ENCODE measurements at places on chromosomes 1 and 21.

DNA sequence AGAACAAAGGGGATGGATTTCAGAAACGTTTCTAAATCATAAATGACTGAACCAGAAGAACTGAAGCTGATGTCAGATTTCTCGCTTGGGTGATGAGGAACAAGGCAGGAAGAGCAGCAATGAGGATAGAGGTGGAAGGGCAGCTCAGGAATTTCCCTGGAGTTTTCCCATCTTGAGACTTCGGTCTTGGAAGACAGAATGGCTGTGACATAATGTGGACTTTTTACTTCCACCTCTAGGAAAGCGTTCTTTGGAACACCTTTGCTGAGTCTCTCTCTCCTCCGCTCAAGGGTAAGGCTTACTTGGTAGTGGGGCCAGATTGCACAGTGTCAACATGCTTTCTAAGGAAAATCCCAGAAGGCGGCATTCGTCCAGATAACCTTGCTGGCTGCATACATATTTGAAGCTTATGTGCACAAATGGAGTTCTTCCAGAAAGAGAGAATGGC, 36.6 kb downstream of the DEGS1 start:
- DNase-seq, result no peak

GRCh38 chr1:234067581-234068337, 163.3 kb downstream of the SLC35F3 start:
- no peak for DNase-seq

- DNase-seq, result peak; percentile 33
Measured at GRCh38 chr1:33735624-33736023, 128.3 kb upstream of the HMGB4 start.

DNA sequence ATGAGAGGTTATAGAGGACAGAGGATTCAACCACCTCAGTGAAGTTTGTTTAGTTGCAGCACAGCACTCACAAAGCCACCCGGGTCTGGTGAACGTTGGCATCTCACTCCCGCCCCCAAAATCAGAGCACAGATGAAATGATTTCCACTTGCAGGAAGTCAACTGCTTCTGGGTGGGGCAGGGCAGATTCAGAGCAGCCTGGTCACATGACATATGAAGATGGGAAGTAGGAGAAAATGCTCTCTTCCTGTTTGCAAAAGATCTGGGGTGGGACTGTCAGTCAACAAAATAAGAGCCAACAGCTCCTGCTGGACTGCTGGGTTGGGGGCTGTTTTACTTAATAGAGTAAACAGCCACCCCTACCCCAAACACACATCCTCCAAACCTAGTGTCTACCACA, 43.2 kb downstream of the LRRC71 start:
- DNase-seq, result no peak

GRCh38 chr1:27638805-27639204, 3.8 kb upstream of the FGR start:
- no peak for DNase-seq

- DNase-seq, result no peak
Measured at GRCh38 chr1:200226969-200227303, 182.9 kb downstream of the ZNF281 start.

- no peak for DNase-seq
Measured at GRCh38 chr1:37793773-37794371, at the start of gene MANEAL. Gene MANEAL, plus strand, starts transcription at chr1:37793847. Its CDS starts 336 bp downstream, at chr1:37794183.

GRCh38 chr1:199264911-199265310, 626.1 kb downstream of the PTPRC start:
- no peak for DNase-seq

GRCh38 chr1:40710581-40711315, 19.2 kb downstream of the NFYC start:
- DNase-seq, result no peak

GRCh38 chr1:8663915-8664329, 153.5 kb downstream of the RERE start:
- DNase-seq, result no peak

- no peak for DNase-seq
Measured at GRCh38 chr21:33751120-33751519, 108.8 kb downstream of the ITSN1 start.

DNA sequence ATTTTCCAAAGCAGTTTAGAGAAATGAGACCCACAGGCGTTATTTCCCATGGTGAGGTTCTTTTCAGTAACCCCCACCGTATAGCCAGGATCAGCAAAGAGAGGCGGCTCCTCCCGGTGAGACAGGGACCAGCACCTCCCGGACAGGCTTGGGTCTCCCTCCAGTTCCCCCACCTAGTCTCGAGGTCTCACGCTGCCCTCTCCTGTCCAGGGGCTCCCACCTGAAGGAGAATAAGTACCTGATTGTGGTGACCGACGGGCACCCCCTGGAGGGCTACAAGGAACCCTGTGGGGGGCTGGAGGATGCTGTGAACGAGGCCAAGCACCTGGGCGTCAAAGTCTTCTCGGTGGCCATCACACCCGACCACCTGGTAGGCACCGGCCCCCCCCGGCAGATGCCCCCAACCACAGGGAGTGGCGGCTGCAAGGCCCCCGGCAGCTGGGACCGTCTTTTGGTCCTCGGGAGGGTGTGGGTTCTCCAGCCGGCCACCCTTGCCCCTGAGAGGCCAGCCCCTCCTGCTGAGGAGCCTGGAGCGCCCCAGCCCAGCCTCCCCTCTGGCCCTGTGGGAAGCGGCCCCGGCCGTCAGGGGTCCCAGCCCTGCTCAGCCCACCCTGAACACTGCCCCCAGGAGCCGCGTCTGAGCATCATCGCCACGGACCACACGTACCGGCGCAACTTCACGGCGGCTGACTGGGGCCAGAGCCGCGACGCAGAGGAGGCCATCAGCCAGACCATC, 4.9 kb downstream of the COL6A1 start:
- no peak for DNase-seq

DNA sequence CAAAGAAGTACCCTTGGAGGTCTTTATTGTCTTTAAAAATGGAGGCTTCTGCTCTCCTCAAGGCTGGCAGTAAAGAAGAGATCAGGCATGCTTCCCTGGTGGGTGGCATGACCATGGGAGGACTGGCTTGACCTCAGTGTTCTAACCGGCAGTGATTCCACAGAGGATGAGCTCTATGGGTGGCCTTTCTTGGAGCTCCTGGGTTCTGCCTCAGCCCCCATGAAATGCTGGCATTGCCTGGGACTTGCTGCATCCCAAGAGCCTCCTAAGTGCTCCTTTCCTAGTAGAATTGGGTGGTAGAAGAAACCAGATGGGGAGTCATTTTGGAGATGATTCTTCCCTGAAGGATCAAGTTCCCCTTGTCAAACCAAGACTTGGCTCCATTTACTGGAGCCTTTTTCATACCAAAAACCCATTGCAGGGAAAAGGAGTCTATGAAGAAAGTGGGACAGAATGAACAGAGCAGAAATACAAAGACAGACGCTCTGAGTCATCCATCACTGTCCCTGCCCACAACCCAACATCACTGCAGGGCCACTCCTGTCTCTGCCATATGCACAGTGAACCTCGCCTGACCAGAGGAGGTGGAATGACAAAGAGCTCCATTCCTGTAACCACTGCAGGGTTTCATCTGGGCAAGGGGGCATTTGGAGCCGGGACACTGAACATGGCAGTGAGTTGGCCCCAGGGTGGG, 42.4 kb downstream of the RIMS3 start:
- no peak for DNase-seq

GRCh38 chr1:169460191-169460833, 25.4 kb downstream of the SLC19A2 start:
- DNase-seq, result no peak

DNA sequence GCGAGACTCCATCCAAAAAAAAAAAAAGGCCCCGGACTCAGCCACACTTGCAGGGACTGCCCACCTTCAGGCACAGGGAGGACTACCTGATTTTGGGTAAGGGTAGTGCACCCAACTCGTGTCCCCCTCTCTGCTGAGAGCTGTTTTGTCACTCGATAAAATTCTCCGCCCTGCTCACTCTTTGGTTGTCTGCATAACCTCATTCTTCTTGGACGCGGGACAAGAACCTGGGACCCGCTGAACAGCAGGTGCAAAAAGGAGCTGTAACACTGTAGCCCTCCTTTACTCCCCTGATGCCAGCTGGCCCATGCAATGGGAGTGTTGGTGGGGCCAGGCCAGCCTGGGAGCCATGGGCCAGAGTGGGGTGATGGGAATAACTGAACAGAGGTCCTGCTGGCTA, 10.6 kb downstream of the S100B start:
- DNase-seq, result no peak

- no peak for DNase-seq
Measured at GRCh38 chr1:201149400-201149799, 4.9 kb downstream of the TMEM9 start.

DNA sequence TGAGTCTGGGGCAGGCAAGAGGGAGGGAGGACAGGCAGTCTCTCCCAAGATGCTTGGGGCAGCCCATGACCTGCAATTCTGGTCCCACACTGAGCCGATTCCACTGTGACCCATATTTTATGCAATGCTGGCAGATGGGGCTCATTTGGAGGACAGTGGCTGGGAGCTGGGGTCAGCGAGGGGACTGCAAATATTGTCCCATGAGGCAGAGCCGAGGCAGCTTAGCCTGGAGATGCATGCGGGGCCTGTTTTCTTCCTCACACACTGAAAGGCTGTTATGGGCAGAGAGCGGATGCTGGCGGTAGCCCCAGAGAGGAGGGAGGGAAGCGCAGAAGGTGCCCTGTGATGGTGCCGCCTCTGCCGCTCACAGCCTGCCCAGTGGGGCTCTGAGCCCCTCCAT, 128.5 kb upstream of the POU3F1 start:
- no peak for DNase-seq

DNA sequence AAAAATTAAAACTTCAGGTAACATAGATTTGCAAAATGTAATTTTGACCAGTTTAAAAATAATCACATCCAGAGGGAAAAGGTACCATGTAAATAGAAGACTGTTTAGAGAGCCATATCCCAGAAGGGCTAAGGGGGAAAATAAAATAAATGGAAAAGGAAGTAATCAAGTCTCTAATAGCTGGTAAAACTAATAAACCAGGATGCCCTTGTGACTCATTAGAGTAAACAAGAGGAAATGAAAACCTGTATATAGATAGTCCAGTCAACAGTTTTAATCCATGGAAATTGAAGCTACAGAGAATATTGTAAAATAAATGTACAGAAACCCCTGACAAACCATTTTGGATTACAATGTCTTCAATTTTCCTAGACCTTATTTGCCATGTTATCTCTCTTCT, 698.0 kb upstream of the RGS18 start:
- no peak for DNase-seq

- no peak for DNase-seq
Measured at GRCh38 chr1:107515702-107516101, 374.9 kb downstream of the NTNG1 start.

DNA sequence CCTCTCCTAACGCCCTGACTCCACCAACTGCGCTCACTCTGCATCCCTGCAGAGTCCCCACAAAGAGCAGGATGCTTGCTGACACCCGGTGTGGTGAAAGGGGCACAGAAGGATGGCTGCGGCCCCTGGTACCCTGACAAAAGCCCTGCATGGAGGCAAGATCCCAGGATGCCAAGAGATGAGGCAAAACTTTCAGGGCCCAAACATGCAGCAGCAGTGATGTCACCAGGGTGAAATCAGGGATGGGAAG, 36.6 kb downstream of the SLC9A1 start:
- no peak for DNase-seq

DNA sequence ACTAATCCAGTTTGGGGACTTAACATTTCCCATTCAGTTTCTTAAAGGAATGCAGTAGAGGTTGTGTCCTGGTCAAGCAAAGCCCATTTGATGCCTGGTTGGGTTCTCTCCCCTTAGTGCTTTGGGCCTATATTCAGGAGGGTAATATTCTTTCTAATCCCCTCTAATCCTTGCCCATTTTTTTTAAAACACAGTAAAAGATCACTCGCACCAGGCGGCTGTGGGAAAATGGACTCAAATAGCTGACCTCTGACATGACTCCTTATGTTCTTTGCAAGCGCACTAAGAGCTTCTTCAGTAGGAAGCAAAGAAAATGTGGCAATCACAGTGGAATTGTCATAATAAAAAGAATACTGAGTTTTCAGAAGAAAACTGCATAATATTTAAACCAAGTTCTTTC, 49.9 kb downstream of the WNT2B start:
- no peak for DNase-seq

- no peak for DNase-seq
Measured at GRCh38 chr1:217462666-217463065, 168.2 kb downstream of the GPATCH2 start.

GRCh38 chr1:113991467-113991997, 12.3 kb downstream of the OLFML3 start:
- no peak for DNase-seq

- no peak for DNase-seq
Measured at GRCh38 chr1:21647431-21648351, 21.5 kb downstream of the RAP1GAP start.

DNA sequence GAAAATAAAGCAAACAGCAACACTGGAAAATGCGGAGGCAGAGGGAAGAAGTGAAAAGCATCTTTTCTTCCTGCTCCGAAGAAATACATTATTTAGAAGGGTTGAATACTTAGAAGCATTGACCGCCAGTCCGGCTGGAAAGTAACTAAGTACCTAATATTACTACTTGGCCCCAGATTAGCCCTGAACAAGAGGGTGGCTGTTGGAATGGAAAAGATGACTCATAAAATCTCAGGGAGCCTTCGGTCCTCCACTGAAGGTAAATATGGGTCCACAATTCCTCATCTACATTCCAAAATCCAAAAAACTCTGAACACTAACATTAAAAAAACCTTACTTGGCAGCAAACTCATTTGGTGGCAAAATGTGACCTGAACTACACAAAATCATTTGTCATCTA, 40.1 kb downstream of the BCAR3 start:
- DNase-seq, result no peak

DNA sequence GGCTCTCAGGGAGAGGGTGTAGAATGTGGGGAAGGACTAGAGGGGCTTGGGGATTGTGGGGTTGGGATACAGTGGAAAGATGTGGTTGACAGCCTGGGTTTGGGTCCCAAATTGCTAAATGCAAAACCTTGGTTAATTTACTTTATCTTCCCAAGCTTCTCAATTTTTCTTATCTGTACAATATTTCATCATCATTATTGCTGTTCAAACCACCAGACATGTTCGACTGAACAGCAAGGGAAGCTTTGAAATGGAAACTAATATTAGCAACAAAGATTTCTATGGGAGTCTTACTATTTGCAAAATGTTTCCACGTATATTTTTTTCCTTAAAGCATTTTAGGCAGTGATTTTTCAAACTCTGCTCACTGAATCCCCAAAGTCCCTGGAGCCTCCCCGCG, 67.0 kb upstream of the KAZN start:
- DNase-seq, result no peak

- peak; percentile 33 for DNase-seq
Measured at GRCh38 chr1:109632671-109633346, 13.2 kb downstream of the AMPD2 start.

DNA sequence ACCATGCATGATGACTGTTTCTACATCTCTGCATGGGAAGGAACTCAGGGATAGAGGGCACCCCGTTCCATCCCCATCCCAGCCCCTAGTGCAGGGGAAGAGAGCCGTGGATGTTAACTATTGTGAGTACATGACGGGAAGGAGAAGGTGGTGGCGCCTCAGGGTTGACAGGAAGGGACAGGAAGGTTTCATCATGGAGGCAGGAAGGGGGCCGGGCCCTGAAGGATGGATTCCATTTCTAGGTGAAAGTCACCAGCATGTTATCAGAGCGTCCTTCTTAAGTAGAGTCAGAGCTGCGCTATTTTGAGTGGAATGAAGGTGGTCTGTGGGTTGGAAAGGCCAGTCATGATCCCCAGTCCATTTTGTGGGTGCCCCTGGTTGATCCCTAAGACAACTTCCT, 25.1 kb upstream of the ZNF648 start:
- no peak for DNase-seq

- no peak for DNase-seq
Measured at GRCh38 chr1:84020151-84020550, 21.2 kb upstream of the TTLL7 start.

- no peak for DNase-seq
Measured at GRCh38 chr1:33436557-33437285, 5.8 kb upstream of the PHC2 start.

- no peak for DNase-seq
Measured at GRCh38 chr1:111920221-111921024, 69.0 kb downstream of the KCND3 start.
